ENCODE measurements at places on chromosomes 12 and 14.

DNA sequence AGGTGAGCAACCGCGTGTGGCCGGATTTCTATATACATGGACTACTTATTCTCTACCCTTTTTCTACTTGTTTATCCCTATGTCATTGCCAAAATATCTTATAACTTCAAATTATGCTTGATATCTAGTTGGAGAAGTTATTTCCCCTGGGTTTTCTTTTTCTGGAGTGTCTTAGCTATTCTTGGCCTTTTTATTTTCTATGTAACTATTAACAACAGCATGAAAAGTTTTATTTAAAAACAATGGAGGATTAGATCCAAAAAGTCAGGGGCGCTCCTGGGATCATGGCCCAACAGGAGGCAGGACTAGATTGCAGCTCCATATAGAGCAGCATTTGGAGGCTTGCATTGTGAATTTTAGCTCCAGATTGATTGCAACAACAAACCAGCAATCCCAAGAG, 8.6 kb upstream of the STRAP start:
- DNase-seq = no peak

DNA sequence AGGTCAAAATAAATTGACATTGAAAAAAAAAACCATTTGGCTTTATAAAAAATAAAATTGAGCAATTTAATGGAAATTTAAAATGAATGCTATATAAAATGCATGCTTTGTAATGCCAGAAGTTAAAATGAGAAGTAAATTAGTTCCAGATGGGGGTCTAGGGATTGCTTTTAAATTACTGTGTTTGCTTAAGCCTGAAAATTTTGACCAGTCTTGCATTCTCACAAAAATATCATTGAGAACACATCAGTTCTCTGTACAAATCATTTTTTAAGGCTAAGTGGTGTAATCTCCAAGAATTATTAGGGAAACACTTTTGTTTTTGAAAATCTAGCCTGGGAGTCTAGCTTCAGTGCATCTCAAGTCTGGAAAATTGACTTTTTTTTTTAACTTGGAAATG, 90.7 kb downstream of the RERG start:
- no peak for DNase-seq

- no peak for DNase-seq
These were observed 5.1 kb downstream of the ANKRD9 start for GRCh38 chr14:102504328-102504999.

DNA sequence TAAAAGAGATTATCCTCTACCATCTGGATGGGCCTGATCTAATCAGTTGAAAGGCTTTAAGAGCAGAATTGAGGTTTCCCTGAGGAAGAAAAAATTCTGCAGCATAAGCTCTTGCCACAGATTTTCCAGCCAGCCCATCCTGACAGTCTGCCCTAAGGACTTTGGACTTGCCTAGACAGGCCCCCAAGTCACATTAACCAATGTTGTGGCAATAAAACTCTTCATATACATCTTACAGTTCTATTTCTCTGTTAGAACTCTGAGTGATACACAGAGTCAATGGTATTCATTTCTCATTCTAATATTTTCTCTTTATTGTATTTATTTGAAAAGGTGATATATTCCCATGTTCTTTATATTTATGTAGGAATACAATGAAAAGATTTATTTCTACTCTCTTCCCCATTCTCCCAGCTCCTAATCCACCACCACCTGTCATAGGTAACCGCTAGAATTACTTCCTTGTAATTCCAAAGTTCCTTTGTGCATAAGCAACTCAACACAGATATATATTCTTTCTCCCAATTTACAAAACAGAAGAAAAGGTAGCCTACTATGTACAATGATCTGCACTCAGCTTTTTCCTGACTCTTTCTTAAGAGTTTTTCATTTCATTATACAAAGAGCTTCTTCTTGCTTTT, 182.1 kb downstream of the CAPZA3 start:
- no peak for DNase-seq

GRCh38 chr12:54024581-54025305, 3.5 kb upstream of the HOXC6 start:
- DNase-seq = no peak

DNA sequence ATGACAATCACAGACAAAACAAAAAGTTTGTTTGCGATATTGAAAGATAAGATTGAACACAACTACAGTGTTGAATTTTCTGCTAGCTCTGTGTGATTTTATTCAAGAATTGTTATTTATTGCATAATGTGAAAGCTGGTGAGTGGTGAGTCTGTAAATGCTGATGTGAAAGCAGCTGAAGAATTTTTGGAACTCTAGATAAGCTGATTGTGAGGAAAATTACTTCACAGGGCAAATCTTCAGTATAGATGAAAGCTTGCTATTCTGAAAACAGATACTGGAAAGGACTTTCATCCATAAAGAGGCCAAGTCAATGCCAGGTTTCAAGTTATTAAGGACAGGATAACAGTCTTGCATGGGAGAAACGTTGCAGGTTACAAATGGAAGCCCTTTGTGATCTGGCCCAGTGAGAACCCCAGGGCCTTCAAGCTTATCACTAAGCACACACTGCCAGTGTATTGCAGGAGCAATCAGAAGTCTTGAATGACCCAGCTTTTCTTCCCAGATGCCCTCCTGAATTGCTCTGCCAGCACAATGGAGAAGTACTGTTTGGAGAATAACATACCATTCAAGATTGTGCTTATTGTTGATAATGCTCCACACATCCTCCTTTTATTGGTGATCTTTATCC, 153.7 kb downstream of the PCNX1 start:
- DNase-seq = no peak

Data from MG63 (cell line).